ENCODE measurements at places on chromosomes 1 and 21. TPM values are rescaled to one million over a fixed set of nuclear protein-coding genes. Genes with fewer than 3 reads are reported as not detected.

PRPF38A gene
- total RNA-seq, result 31.5 TPM

PCAT6 gene
- 1.9 TPM for total RNA-seq

CSTB gene
- 60.5 TPM for total RNA-seq

B3GALNT2 gene
- total RNA-seq, result 30.2 TPM

NASP gene
- total RNA-seq, result 75.3 TPM

KCNJ9 gene
- not detected for total RNA-seq

TARDBP gene
- total RNA-seq, result 139 TPM

PAPPA2 gene
- 1.1 TPM for total RNA-seq

- DNase-seq, result no peak
These were observed 99.4 kb downstream of the DIRAS3 start for GRCh38 chr1:67951014-67951413.

DNA sequence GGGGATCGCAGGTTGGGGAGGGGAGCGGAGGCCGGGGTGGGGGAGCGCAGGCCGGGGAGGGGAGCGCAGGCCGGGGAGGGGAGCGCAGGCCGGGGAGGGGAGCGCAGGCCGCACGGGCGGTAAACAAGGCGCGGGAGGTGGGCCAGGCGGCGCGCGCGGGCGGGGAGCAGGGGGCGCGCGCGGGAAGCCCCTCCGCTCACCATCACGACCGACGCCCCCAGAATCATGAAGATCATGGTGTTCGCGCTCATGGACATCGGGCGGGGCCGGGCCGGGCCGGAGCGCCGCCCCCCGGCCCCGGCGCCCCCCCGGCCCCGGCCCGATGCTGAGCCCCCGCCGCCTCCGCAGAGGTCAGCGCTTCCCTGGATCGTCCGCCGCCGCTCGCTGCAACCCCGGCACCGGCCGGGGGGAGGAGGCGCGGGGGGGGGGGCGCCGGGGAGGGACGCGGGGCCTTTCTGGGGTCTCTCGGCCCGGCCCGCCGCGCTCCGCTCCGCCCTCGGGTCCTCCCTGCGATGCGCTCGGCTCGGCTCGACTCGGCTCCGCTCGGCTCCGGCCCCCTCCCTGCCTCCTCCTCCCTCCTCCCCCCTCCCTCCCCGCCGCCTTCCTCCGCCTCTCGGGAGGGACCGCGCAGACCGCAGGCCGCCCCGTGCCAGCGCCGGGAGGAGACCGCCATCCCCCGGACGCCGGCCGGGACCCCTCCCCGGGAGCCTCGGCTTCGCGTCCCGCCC is at the start of gene TMEM240:
TMEM240 (minus strand) TSS at position 535 of the 728 bp plus-strand sequence; CDS start at position 257, 278 bp downstream.
- peak; percentile 56 for DNase-seq

- no peak for DNase-seq
These were observed 932 bp downstream of the RPF1 start for GRCh38 chr1:84479998-84480397.

GRCh38 chr1:225883616-225884265 is 1.6 kb upstream of the TMEM63A start:
- DNase-seq, result no peak

DNA sequence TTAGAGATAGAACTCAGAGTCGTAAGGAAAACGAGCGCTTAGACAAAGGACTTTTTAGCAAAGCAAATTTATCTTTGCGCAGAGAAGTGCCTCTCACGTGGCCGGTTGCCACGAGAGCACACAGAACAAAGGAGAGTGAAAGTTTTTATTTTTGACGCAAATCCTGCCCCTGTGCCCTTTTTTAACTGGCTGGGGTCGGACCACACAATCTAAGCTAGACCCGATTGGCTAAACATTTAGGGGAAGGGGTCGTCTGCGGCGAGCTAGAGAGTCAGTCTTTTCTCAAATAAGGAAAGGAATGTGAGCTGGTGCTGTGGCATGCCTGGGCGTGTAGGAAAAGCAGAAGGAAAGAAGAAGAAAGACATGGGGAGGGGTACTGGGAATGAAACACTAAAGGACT is 2.4 kb downstream of the KRTAP10-2 start:
- no peak for DNase-seq

- no peak for DNase-seq
These were observed 46.9 kb upstream of the PUM1 start for GRCh38 chr1:31112266-31112935.

DNA sequence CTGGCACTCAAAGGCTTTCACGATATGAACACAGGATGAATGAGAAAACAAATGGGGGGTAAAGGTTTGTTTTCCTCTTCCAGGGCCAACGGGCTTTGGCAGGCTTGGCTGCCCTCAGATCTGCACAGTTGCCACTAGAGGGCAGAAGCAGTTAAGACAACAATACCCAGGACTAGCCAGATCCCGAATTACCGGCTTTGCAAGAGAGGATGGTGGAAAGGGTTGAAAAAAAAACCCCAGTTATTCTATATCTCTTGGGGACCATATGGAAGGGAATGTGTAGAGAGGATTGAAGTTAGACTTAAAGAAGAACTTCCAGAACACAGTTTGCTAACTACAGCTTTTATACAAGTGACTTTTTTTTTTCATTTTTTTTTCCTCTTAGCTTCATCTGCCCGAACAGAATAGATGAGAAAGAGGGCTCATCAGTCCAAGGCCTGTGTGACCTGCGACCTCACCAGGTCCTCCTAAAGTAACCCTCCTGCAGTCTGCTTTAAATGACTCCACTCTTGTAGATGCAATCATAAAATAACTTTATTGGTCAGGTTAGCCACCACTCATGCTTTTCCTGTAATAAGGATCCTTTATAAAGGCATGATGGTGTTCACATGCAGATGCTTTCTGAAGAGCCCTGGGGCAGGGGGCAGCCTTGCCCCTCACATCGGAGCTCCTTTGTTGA is 10.7 kb downstream of the FMOD start:
- peak; percentile 78 for DNase-seq

DNA sequence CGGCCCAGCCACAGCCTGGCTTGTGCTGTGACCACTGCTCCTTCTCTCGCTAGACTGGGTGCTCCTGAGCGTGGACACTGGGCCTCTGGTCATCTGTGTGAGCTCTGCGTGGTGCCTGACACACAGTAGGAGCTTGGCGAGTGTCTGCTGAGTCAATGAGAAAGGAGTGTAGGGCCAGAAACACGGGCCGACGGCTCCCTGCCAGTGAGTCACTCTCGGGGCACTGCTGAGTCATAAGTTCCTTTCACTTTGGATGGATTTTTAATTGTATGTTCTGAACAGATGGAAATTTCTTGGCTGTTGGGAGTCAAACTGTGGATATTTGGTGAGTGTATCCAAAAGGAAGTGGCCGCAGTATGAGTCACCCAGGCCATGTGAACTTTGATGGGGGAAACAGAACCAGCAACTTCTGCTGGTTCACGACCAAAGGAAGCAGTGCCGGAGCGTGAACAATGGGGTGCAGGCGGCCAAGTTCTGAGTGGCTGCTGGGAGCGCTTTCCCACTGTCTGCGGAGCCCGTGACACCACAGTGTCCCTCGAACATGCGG is 41.0 kb upstream of the COL18A1 start:
- DNase-seq, result peak; percentile 99

DNA sequence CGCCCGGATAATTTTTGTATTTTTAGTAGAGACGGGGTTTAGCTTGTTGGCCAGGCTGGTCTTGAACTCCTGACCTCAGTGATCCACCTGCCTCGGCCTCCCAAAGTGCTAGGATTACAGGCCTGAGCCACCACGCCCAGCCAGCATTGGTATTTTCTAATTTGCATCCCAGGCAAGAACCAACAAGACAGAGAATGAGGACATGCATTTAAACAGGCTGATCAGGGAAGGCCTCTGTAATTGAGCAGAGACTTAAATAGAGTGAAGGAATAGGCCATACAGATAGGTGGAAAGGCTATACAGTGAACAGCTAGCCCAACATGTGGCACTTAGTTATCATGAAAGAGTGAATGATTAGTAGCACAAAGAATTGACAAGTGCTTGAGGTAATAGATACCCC is 230.4 kb downstream of the SLC35F3 start:
- no peak for DNase-seq

DNA sequence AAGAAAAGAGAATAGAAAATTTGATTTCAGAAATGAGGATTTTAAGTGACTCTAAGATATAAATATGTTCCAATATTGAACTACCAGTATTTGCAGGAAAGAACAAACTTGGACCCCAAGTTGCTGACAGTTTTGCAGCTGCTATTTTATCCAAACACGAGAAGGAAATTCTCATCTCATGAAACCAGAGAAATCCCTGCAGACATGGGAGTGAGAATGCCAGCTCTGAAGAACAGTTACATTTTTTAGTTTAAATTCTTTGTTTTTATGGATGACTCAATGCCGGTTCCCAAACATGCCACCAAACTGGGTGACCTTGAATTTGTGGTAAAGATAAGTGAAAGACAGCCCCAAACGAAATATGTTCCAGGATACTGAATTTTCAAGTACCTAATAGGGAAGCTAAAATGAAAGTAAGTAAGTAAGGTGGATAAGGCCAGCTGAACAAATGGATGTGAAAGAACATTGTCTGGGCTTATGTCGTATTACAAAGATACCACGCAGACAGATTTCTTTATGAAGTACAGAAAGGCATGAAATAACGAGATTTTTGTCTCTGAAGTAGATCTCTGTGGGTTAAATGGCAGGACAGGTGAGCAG is 19.9 kb downstream of the TLR5 start:
- DNase-seq, result no peak

DNA sequence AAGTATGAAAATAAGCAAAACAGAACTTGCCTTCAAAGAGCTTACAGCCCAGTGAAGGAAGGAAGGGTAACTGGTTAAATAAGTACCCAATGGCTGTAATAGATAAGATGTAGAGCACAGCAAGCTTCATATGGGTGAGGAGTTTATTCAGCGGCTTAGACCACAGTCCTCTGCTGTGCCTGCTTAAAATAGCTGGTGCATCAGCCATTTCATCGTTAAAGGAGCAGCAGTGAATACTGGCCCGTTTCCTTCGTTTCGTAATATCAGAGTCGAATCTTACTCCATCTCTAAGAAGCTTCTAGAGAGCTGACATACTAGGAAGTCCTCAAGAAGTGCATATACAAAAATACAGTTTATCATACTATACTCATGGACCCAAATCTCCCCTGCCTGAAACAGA is 286.5 kb downstream of the NFIA start:
- DNase-seq, result no peak

DNA sequence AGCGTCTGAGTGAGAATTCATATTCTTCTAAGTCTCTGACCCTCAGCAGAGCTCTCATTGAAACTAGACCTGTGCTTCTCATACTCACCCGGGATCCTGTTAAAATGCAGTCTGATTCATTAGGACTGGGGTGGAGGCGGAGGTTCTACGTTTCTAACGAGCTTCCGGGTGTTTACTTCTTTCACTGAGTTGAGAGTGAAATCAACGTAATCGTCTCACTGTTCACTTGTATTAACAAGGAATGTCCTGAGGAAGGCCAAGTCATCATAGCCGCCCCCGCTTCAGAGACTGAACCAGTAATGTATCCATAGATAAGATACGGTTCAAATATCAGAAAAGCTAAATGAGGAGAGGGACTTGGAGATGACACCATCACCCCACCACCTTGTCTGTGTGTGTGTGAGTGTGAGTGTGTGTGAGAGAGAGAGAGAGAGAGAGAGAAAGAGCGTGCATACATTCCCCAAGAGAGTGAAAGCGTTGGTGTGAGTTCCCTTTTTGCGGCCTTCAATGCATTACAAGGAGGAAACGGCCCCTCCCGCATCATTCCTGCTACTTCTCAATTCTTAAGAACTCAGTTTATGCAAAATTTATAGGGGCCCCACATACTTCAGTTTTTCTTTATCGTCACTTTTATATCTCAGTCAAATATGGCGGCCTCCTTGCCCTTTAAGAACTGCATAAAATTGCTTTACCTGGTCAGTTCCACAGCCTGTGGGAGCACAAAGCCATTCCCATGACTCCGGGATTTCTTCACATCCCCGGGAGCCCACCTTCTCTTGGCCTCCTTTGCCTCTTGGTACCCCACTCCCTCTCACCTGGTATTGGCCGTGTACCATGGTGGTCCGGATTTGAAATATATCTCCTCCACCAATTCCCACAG is 19.8 kb downstream of the KMO start:
- no peak for DNase-seq

DNA sequence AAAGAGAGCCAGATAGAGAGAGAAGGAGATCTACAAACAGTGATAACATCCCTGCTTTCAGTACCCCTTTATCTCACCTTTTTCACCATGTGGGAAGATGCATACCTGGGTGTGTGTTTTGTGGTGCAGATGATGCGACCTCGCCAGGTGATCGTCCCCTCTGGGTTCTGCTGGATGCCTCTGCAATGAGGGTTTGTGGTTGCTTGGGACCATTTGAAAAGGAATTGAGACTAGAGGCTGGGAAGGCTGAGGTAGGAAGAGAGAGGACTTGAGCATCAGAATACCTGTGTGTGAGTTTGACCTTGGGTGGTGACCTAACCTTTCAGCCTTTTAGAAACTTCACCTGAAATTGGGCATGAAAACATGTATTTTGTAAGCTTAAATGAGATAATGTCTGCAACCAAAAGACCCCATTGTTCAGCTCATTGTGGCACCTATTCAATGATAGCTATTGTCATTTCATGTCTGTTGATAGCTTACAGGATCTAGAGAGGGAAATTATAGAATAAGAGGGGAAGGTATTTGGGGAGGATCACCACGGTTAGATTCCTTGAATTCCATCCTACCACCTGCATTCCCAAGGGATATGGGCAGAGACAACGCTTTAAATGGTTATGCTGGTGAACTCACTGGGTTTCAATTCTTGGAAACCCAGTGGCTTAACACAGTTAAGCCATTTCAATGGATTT is 125.7 kb downstream of the IGSF21 start:
- no peak for DNase-seq

DNA sequence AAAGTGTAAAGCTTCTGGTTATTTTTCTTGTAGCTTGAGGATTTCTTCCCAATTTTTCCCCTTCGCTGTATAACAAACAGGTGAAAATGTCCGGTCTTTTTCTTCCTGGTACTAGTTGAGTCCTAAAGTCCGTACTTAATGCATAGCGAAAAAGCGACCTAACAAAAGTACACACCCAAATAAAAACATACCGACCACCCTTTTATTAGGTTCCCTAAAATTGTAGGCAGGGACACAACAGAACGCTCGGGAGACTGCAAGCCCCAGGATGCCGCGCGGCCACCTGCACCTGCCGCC is 281 bp upstream of the BTF3L4 start:
- DNase-seq, result no peak

GRCh38 chr1:214332946-214333798 is 52.2 kb downstream of the SMYD2 start:
- DNase-seq, result peak; percentile 41

GRCh38 chr1:8349961-8350360 is 32.0 kb downstream of the SLC45A1 start:
- DNase-seq, result no peak

DNA sequence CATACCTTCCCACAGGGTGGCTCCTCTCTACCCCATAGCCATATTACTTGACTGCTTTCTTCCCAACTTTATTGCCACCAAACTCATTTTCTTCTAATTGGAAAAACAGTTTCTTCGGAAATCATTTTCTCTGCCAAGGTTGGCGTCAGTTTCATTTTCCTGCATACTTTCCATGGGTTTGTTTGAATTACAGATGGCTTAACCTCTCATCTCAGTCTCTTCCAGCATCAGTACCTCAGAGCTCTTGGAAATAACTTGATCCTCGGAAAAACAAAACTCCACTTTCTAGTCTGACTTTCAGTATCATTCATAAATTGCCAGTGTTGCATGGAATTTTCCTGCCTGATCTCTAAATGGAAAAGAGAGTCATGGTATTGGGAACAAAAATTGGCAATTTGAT is 20.3 kb upstream of the PRDM2 start:
- DNase-seq, result no peak

GRCh38 chr21:45459171-45460010 is 54.4 kb downstream of the COL18A1 start:
- DNase-seq, result no peak

GRCh38 chr1:19375631-19376400 is 63.7 kb downstream of the SLC66A1 start:
- DNase-seq, result no peak

- DNase-seq, result no peak
These were observed 43.5 kb downstream of the OPRD1 start for GRCh38 chr1:28855469-28855951.

- no peak for DNase-seq
These were observed 64.6 kb downstream of the WNT9A start for GRCh38 chr1:227883073-227883520.
